ENCODE measurements at places on chromosomes 2 and 18. TPM values are rescaled to one million over a fixed set of nuclear protein-coding genes. Genes with fewer than 3 reads are reported as not detected.

ECEL1 gene
- 1.0 TPM for total RNA-seq

ZNF385B gene
- 63.2 TPM for total RNA-seq

ZBTB7C gene
- 15.0 TPM for total RNA-seq

CRYBA2 gene
- not detected for total RNA-seq

PROKR1 gene
- total RNA-seq: not detected

SOX11 gene
- 0.03 TPM for total RNA-seq

EPG5 gene
- 38.8 TPM for total RNA-seq

EDAR gene
- 0.12 TPM for total RNA-seq

ACVR1C gene
- total RNA-seq: 1.7 TPM

IL18RAP gene
- 6.8 TPM for total RNA-seq

All from lower lobe of right lung (tissue), 2 donors.